ENCODE measurements at places on chromosomes 1 and 21.

GRCh38 chr1:81437213-81437612 is 363.5 kb upstream of the ADGRL2 start:
- no peak for DNase-seq

- no peak for DNase-seq
Observed at GRCh38 chr1:211938561-211938997, 96.8 kb downstream of the INTS7 start.

DNA sequence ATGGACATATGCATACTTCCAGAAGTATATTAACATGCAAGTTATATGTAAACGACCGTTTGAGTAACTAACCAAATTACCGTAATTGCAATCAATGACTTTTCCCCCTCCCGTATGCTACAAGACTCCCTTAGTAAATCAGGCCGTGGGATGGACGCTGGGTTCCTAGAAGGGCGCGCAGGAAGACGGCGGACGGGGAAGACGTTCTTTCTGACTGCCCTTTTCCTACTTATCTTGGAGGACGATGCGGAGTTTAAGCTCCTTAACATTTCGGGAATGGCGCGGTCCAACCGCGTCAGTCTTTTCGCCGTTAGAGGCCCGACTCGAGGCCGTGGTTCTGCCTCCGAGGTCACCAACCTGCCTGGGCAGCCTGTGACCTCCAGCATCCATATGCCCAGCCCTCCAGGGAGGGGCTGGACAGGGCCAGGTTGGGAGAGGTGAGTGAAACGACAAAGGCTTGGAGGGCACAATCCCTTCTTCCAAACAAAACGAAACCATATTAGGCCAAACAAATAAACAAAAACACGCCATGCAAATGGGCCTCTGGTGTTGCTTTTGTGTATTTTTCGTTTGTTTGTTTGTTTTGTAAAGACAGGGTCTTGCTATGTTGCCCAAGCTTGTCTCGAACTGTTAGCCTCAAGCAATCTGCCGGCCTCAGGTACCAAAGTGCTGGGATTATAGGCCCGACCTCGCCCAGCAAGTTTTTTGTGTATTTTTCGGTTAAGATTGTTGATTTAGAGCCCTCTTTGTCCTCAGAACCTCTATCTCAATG is 873 bp upstream of the PI4KB start:
- DNase-seq, result no peak

DNA sequence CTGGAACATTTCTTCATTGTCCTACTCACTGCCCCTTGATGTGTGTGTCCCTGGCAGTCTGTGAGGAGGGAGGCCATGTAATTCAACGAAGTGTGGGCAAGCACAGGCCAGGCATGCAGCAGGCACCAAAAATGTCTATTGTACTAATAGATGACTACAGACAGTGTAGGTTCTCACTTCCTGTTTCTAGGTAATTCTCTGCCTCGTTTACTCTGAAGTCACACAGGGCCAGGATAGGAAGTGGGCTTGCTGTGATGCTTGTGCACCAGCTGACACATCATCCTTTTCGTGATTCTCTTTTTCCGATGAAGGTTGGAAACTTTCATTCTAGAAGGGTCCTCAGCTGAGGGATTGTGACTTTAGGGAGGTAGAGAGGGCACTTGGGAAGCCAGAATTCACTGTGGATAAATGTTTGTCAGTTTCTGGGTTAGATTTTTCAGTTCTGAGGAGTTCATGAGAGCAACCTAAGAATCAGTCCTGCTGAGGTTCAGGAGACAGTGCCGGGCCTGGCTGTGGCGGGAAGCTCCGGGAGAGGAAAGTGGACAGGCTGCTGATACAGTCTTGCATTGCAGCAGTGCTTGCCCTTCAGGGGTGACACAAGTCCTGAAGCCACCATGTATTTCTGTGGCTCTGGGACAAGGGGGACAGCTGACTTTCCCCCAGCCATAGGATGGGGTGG is 4.3 kb upstream of the CSF1 start:
- peak; percentile 47 for DNase-seq

DNA sequence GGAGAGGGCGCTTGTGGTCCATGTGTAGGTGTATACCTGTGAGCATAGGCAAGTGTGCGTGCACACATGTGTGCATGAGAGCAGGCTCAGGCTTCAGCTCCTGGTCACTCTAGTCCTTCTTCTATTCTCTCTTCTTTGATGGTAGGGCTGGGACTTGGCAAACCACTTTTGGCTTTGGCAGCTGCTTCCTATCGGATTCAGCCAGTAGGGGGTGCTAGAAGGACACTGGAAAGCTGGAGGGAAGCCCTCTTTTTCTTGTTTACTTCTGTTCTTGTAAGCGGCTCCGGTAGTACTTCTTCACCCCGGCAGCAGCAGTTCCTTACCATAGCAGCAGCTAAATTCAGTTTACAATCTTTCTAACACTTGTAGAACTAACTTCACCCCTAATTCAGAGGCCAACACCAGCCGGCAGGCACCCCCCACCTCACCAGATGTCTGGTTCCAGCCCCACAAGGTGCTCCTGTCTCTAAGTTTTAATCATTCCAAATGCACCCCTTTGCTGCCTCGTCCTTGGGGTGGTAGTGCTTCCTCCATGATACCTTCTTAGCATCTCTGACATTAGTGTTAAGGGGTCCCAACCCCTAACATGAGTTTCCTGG is 25.1 kb downstream of the NENF start:
- peak; percentile 38 for DNase-seq

GRCh38 chr21:36082237-36082664 is 12.4 kb downstream of the CBR1 start:
- DNase-seq, result no peak

- DNase-seq, result no peak
Observed at GRCh38 chr1:209318181-209319056, 265.1 kb upstream of the CAMK1G start.

- DNase-seq, result no peak
Observed at GRCh38 chr1:29876902-29877301, 640.6 kb downstream of the PTPRU start.

GRCh38 chr1:214404154-214404553 is 123.2 kb downstream of the SMYD2 start:
- no peak for DNase-seq

DNA sequence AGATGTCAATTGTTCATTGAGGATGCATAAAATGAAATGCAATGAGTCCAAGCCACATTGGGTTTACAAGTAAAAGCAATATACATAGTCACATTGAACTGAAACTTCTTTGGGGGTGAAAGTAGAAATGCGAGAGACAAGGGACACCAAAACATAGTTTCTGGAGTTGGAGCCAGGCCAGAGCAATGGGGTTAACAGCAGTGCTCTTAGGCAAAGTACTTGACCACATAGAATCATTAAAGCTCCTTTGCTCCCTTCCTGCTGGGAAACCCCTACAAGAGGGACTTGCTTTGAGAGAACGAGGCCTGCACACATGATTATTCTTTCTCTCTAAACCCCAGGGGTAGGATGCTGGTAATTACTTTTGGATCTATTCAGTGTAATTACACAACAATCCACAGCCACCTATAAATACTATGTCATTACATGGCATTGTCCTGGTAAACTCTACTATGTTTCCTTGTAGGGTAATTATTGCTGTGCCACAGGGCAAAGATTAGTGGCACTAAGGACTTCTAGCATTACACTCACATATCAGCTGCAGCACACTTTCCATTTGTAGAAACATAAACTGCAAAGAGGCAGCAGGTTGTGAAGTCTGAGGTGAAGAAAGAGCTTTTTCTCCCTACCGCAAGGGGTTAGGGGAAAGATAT is 421.6 kb upstream of the PBX1 start:
- DNase-seq, result no peak

- DNase-seq, result no peak
Observed at GRCh38 chr1:212433577-212434462, 1.1 kb downstream of the NENF start.

DNA sequence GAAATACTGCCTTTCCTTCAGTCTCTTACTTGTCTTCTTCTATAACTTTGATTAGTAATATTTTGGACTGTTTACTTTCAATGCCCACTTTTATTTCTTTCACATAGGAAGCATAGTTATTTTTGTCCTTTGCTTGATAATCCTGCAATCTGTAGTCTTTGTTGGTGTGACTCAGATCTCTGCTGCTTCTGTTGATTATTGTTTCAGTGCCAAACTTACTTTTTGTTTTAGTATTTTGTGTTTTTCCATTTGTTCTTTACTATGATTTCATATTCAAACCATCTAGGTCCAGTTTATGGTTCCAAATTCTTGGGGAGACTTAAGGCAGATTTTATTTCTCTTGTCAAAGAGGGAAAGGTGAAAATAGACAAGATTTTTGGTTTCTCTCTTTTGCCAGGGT is 399.9 kb downstream of the HLX start:
- no peak for DNase-seq

- no peak for DNase-seq
Observed at GRCh38 chr1:192159781-192160180, 1.5 kb downstream of the RGS18 start.
